ENCODE measurements at places on chromosomes 13 and 19.

DNA sequence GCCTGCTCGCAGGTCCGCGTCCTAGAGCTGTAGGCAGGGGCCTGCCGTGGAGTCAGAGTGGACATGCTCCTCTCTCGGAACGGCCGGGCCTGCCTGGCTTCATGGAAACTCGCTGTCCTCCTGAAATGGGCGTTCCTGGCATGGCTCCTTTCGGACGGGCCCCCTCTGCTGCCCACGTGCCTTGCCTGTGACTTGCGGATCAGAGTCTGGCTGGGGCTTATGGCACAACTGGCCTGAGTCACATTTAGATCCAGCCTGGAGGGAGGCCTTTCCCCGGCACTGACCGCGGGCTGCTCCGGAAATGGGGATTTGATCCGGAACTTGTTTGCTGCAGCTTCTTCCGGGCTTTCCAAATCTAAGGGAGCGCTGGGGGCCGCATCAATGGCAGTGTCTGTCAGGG, 28.1 kb downstream of the THSD1 start:
- no peak for DNase-seq

DNA sequence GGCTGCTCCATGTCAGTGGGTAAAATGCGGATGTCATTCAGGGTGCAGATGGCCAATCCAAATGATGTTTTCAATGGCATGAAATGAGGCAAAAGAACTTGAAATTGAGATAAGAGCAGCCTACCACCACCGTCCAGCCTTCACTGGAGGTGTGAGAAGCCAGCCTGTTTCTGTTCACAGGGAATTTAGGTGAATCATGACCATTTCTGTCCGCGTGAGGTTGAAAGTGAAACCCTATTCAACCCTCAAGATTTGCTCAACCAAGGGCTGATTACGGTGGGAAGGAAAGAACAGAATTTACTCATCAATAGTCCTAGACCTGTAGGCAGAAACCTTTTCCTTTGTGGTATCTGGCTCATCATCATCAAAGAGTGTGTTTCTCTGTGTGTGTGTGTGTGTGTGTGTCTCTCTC, 370.7 kb downstream of the COG6 start:
- DNase-seq = no peak

GRCh38 chr19:41799444-41800000, 3.1 kb downstream of the CEACAM3 start:
- DNase-seq = no peak

DNA sequence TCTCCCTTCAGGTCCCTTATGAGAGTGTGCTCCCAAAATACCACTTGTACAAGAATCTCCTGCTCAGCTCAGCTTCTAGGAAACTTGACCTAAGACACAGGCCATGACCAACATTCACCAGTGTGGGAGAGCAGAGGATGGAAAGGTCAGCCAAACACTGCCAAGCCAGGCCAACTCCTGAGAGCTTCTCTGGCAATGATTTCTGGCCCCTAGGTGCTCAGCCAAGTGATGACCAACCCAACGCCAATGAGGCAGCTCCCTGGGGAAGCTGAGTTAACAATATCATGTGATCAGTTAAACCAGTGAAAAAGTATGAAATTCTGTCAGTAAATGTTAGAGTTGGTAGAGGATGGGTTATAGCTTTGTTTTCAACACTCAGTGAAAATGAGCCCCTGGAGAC, 49.1 kb upstream of the FLT1 start:
- DNase-seq = no peak

- no peak for DNase-seq
Observed at GRCh38 chr13:111516712-111517640, 196.5 kb downstream of the TEX29 start.

GRCh38 chr13:71935166-71935840, 68.3 kb upstream of the DACH1 start:
- no peak for DNase-seq

DNA sequence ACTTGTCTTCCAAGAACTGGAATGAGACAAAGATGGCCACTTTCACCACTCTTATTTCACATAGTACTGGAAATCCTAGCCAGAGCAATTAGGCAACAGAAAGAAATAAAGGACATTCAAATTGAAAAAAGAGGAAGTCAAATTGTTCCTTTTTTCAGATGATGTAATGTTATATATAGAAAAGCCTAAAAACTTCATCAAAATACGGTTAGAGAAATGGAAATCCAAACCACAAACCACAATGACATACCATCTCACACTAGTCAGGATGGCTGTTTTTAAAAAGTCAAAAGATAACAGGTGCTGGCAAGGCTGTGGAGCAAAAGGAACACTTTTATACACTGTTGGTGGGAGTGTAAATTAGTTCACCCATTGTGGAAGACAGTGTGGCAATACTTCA, 113.3 kb upstream of the SPRY2 start:
- no peak for DNase-seq

- no peak for DNase-seq
Observed at GRCh38 chr13:44401577-44401976, 28.0 kb downstream of the SERP2 start.

DNA sequence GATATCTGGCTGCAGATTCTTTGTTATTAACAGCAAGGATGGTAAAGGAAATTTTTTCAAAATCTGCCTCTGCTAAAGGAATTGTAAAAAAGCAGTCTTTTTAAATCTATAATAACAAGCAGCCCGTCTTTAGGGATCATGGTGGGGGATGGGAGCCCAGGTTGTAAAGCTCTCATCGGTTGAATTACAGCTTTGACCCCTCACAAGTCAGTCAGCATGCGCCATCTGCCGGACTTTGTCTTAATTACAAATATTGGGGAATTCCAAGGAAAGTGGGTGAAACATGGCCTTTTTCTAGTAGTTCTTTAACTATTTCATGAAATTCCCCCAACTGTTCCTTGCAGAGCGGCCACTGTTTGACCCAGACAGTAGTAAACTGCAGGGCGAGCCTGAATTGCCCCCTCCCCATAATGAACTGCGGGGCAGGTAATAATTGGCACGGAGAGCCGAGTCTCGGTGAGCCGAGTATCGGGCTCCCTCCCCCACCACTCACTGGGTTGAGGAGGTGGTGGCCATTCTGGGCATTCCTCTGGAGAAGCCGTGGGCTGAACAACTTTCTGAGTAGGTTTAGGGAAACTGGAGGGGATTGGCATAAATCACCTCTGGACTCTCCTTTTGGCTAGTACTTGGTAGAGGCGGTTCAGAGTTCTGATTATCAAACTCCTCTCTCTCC, 11.6 kb downstream of the ZNF578 start:
- DNase-seq = no peak

- DNase-seq = no peak
Observed at GRCh38 chr13:40762849-40763248, 8.1 kb downstream of the MRPS31 start.

DNA sequence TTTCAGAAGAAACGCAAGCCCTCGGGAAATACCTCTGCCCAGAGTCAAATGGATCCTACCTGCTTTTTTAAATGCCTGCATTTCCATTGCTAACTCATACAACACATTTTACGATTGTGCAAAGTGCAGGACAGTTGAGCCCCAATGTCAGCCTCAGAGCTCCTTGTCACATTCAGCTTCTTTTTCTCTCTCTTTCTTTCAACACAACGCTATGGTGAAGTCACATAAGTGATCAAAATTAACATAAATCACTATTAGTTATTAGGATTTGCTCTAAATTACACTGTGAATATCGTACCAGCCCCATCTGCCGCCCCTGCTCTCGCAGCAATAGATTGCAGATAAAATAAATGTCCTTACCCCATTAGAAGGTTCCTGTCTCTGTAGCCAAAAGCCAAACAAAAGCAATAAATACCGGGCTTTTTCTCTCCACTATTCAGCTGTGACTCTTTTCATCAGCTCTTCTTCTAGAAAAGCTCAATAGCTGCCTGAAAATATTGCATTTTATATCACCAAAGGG, 8.8 kb downstream of the POU4F1 start:
- no peak for DNase-seq

GRCh38 chr19:29422486-29423085, 103.2 kb upstream of the VSTM2B start:
- DNase-seq = no peak

DNA sequence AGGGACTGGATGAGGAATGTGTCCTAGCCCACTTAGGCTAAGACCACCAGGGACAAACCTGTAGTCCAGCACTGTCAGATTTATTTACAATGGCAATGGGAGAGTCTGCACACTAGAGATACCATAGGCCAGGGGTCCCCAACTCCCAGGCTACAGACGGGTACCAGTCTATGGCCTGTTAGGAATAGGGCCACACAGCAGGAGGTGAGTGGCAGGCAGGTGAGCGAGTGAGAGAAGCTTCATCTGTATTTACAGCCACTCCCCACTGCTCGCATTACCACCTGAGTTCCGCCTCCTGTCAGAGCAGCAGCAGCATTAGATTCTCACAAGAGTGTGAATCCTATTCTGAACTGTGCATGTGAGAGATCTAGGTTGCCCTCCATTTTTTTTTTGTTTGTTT, 2.4 kb downstream of the THAP8 start:
- DNase-seq = no peak

- DNase-seq = no peak
Observed at GRCh38 chr19:10818301-10819123, 17.5 kb downstream of the TMED1 start.

DNA sequence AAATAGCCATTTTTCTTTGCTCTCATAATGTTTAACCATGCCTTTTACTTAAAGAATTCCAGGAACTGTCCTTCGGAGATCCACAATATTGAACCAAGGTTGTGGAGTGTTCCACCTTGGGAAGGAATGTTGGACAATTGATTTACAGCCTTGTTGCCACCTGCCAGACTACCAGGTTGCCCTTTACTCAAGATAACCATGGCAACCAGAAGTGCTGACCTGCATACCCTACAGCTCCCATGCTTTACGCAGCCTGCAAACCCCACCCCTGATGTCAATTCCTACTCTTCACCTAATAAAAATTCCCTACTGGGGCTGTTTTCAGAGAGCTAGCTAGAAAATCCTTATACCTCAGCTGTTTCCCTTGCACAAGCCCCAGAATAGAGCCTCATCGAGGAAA, 151.0 kb upstream of the RXFP2 start:
- DNase-seq = no peak

DNA sequence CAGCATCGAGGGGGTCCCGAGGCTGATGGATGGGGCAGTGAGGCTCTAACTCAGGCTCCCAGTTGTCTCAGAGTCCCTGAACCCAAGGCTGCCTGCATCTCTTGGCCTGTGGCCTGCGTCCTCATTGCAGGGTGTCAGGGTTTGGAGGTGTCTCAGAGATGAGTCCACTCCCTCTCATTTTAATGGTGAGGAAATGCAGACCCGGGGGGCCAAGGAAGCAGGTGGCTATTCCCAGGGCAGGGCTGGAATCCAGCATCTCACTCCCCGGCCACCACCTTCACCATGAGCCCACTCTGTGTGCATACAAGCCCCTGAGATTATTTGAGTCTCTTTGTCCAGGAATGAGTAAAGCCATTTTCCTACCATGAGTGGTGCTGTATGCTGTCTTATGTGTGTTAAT, 21.4 kb downstream of the TEX29 start:
- no peak for DNase-seq

GRCh38 chr19:48997972-48998371, 4.3 kb downstream of the RUVBL2 start:
- no peak for DNase-seq

DNA sequence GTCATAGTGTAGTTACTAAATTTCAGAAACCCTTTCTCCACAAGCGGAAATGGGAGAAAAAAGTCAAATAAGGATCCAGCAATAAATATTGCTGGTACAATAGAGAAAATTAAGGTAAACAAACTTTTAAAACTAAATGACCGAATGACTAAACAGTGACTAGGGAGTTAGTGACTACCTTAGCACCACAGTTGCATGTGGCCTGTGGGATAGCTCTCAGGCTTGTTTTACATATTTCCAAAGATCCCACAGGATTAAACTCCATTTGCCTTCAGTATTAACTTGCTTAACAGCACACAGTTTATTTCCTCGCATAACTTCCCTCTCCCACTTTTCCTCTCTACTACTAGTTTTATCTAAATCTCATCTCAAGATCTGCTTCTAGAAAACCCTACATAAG, 824.3 kb upstream of the KLHL1 start:
- DNase-seq = no peak

- DNase-seq = no peak
Observed at GRCh38 chr19:30513082-30513411, 140.9 kb downstream of the ZNF536 start.

- DNase-seq = no peak
Observed at GRCh38 chr13:92317066-92317465, 909.5 kb upstream of the GPC6 start.

- DNase-seq = no peak
Observed at GRCh38 chr19:41449865-41450178, 6.9 kb downstream of the ERICH4 start.

DNA sequence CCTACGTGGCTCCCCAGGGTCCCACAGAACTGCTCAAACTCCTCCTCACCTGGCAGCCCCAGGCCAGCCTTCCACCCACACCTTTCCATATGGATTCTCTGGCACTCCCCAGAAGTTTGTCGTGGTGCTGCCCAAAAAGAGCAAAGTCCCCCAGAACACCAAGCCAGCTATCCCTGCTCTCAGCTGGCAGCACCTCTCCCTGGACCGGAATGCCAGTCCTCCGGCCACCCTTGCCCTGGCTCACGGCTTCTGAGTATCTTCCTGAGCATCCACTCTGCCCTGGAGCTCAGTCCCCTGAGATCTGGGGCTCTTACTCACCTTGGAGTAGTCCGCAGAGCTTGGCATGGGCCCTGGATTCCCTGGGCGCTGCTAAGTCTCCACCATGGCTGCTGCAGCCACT, 166.5 kb upstream of the ZNF507 start:
- no peak for DNase-seq

- no peak for DNase-seq
Observed at GRCh38 chr19:4983346-4984105, 14.6 kb downstream of the KDM4B start.

GRCh38 chr19:21483589-21484170, 21.7 kb upstream of the ZNF429 start:
- no peak for DNase-seq

- no peak for DNase-seq
Observed at GRCh38 chr13:24694907-24695306, 14.7 kb downstream of the ATP12A start.

DNA sequence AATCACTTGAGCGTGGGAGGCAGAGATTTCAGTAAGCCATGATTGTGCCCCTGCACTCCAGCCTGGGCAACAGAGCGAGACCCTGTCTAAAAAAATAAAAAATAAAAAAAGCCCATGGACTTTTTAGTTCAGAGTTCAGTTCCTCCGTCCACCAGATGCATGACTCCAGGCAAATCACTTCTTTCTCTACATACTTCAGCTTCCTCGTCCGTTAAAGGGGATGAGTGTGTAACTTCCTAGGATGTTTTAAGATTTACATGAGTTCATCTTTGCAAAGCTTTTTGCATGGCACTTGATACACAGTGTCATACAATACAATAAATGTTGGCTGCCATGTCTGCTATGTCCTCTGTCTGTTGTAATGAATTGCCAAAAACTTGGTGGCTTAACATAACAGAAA, 10.0 kb upstream of the FFAR2 start:
- DNase-seq = no peak

DNA sequence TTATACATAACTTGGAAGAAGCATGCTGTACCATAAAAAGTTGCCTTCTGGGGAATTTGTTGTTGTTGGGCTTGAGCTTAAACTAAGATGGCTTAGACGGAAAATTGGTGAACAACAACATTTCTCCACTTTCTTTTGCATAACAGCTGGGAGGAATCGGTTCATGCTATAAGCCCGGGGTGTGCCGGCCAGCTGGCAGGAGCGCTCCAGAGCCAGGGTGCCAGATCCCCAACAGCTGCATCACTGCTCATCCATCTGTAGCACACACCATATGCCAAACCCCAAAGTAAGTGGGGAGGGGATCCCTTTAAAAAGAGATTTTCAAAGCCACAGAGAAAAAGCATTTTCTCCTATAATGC, 419.5 kb upstream of the ARGLU1 start:
- no peak for DNase-seq

- no peak for DNase-seq
Observed at GRCh38 chr13:41928323-41928722, 32.6 kb downstream of the VWA8 start.

GRCh38 chr19:18202778-18203407, 949 bp downstream of the RAB3A start:
- DNase-seq = no peak
